Activated CD8-positive, alpha-beta memory T cell treated with anti-CD3 and anti-CD28 coated beads, Interleukin-2, amount 50 U/mL, for 48 hours (primary cell): ENCODE measurements at places on chromosomes 3 and 15.
A peak's percentile ranks its signal among the peaks of the same experiment; 100 is the strongest.

DNA sequence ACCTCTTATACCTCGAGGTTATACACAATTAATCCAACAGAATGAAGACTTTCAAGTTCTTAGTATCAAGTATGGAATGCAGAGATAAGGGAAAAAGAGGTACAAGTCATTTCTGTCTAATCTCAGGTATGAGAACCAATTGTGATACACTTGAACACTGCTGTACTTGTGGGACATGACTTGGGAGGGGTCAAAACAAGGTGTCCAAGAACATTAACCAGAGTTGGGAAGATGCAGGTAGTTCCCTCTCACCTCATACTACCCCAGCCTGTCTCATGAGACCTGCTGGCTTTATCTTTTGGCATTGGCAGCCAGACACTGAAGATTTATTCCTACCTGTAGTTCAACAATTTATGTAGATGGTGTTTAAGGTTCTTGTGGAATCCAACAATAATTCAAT, 209.7 kb downstream of the NR1D2 start:
- DNase-seq = no peak

GRCh38 chr3:32366638-32367397, 24.8 kb upstream of the CMTM7 start:
- DNase-seq = no peak

DNA sequence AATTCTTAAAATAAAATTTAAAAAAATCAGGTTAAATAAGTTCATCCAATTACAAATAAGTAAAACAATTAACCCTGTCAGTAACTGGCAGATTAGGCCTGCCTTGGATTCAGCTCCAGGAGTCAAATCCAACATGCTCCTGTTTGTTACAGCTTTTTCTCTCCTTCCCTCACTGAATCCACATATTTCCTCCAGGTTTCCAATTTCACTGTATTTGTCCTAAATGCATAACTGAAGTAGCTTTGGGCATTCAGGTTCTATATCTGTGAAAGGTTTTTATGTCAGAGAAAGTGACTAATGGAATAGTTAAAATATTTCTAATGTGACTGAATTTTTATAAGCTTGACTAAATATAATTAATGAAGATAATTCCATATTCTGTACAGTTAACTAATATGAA, 79.7 kb downstream of the IFT80 start:
- no peak for DNase-seq

DNA sequence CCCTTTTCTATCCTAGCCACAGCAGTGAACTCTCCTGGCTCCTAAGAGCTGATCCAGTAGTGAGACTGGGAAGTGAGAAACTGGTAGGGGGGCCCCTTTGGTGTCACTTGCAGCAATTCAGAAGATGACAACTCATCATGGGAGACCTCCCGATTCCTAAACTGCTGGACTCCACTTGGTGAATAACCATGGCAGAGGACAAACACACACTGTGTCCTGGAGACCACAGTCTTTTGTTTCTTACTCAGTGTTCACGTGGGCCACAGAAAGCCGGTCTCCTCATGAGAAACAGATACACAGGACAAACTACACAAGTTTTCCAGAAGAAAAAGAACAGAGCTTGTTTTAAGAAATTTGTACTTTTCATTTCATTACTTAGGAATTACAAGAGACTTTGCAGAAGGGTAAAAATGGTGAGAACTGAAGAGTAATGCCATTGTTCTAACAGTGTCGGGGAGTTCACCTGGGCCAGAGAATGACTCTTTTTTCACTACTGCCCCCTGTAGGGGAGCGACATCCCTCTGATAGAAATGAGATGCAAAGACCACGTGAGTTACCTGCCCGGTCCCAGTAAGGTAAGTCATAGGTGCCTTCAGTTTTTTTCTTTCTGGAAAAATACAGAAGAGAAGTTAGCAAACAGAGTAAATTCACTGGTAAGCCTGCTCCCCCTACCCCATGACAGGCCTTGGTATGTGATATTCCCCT, 38.1 kb downstream of the ST3GAL6 start:
- no peak for DNase-seq

GRCh38 chr3:160856450-160856849, 100.4 kb downstream of the PPM1L start:
- DNase-seq = no peak

- no peak for DNase-seq
Measured at GRCh38 chr3:117814975-117815374, 1105.4 kb downstream of the TUSC7 start.

DNA sequence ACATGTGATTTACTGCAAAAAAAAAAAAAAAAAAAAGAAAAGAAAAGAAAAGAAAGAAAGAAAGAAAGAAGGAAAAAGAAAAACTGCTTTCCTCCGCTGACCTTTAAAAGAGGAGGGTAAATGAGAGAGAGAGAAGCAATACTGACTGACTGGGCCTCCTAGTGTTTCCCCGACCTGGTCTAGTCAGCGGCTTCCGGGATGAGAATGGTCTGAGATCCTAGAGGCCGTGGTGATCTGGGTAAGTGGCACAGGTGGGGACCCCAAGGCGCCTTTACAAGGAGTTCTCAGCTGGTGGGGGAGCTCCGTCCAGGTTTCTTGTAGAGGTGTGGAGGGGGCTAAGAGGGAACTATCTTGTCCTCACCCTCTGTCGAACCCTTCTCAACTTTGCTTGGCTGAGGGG, 223.1 kb downstream of the MEIS2 start:
- no peak for DNase-seq

DNA sequence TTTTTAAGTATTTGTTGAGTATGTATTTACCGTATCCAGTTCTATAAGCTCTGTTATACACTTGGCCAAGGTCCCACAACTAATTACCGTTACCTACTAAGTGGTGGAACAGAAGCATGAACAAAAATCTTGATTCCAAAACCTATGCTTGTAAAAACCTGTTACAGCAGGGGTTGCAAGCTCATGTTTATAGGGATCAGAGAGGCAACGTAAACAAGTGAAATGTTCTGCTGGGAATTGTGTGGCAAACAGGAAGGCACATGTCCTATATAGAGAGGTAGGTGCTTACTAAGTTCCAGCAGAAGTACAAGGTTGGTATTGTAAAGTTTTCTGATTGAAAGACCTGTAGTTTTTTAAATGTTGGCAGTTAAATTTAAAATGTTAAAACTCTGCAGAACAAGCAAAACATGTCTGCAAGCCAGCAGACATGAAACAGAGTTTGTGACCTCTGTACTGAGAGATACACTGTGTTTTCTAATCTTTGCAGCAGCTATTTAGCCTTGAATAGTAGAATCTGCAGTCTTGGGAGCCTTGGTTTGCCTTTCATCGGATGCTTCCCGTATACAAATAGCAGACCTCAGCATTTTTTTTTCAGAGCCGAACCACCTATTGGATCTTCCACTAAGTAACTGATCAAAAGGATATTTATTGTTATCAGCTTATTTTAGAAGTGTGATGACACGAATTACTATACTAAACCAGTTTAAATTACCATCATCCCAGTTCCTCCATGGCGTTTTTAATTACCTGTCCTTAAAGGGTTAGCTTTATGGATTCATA, 11.4 kb downstream of the IREB2 start:
- DNase-seq = no peak

GRCh38 chr3:1616744-1617143, 481.9 kb upstream of the CNTN4 start:
- no peak for DNase-seq

GRCh38 chr3:182628531-182628930, 164.8 kb upstream of the ATP11B start:
- no peak for DNase-seq

DNA sequence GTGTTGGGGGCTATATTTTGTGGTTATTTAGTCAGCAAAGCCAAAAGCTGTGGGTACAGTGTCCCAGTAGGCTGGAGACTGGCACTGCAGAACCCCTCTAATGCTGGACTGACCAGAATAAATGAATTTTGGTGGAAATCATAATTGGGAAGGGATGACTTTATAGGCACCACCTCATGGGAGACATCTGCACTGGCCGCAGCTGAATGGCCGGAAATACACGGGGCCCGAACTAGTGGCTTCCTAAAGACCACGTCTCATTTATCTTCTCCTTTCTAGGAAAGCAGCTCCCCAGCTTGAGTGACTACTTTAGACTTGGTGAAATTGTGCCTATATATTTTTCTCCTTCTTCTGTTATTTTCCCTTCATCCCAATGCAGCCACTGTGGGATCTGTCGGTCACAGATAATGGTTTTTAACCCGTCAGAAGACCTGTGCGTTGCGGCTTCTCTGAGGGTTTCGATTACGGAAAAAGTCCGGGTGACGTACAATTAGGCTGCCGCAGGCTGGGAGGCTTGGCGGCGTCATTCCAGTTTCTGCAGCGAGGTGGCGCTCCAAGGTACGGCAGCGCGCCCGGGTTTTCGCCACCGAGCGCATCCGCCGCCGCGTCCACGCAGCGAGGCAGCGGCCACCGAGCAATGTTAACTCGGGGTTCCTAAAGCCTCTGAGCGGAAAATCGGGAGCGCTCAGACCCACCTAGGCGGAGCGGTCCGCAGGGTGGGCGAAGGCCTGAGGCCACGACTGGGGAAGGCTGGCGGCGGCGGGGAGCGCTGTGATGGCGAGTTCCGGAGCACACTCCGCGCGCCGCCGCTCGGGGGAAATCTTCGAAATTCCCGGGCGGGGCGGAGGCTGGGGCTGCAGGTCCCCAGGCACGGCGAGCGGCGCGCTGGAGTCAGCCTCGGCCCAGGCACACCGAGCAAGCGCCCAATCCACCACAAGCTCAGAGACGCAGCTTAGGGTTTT, 26.3 kb downstream of the NR2F2 start:
- DNase-seq = peak; percentile 92

GRCh38 chr3:88416436-88416835, 266.7 kb downstream of the C3orf38 start:
- DNase-seq = no peak

DNA sequence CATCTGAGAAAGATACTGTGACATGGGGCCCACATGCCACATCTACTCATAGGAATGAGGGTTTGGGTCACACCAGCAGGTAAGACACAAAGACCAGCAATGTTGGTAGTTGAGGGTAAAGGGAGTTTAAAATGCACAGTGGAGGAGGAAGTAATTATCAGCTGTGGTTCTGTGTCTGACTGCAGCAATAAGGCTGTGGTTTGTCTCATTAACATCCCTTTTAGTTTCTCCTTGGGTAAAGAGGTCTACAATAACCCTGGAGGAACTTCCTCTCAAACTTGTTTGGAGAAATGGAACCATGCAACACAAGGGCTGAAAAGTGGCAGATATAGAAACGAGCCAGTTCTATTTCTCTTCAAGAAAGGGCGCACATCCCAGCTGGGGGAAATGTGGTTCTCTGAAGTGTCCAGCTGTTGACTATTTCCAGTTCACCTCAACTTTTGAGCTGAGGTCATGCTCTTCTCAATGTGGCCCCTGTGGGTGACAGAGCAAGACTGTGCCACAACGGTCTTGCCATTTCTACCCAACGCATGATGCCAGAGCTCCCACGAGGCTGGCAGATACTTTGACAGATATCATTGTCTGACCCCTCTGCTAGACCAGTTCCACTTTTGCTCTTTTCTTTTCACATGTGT, 234.3 kb downstream of the SQOR start:
- no peak for DNase-seq

GRCh38 chr15:40418126-40418525, 12.5 kb downstream of the IVD start:
- DNase-seq = no peak

DNA sequence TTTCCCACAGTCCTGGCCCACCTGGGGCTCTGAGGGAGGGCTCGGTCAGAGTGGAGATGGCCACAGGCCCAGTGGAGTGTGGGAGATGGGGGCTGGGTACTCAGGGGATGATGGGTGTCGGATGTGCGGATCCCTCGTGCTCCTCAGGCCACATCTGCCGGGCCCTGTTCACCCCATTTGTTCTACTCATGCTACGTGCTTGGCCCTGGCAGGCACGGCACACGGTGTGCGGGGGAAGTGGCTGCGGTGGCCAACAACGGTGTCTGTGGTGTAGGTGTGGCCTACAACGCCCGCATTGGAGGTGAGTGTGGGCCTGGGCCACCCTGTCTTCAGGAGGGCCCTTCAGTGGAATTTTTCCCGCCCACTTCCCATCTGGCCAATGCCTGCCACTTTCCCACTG, 7.0 kb upstream of the FES start:
- no peak for DNase-seq

- DNase-seq = no peak
Measured at GRCh38 chr3:172437713-172438112, 10.5 kb downstream of the GHSR start.

DNA sequence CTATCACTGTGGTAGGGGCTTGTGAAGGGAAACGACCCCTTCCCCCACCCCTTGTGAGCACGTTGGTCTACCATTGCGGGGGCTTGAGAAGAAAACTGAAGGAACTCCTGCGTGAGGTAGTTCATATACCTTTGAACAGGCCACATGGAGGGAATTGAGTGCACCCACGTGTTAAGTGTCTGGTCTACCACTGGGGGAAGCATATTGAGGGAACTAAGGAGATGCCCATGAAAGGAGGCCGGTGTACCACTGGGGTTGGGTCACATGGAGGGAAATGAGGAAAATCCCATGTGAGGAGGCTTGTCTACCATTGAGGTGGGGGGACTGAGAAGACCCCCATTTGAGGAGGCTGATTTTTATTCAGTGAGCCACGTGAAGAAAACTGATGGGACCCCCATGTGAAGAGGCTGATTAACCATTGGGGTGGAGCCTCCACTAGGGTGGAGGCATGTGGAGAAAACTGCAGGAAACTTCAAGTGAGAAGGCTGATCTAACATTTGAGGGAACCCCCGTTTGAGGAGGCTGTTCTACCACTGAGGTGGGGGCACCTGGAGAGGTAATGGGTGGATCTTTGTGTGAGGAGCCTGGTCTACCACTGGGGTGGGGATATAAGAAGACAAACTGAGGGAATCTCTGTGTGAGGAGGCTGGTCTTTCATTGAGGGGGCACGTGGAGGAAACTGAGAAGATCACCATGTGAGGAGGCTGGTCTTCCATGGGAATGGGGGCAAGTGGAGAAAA, 163.2 kb downstream of the FBLN2 start:
- DNase-seq = peak; percentile 20

DNA sequence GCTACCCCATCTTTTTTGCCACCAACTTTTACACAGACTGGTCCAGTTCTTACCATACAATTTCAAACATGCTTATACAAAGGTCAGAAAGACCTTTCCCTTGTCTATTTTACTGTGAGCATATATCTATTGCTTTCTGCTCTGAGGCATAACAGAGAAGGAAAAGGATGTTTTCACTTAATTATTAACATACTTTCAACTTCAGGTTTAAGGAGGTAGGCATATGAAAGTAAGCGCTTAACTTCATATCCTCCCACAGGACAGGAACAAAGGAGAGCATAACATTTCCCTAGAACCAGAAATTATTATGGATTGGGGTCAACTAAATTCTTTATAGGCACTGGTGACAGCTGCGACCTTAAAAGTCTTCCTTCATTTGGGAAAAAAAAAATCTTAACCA, 1.1 kb downstream of the MYEF2 start:
- no peak for DNase-seq
